ENCODE measurements at places on chromosomes 12 and 14.

GRCh38 chr12:22529281-22530060, 14.9 kb downstream of the C2CD5 start:
- DNase-seq = no peak

GRCh38 chr14:101352567-101352966, 208.7 kb upstream of the DIO3 start:
- no peak for DNase-seq

- no peak for DNase-seq
Measured at GRCh38 chr12:119807380-119807779, 69.7 kb downstream of the CIT start.

GRCh38 chr12:96882862-96883261, 24.2 kb upstream of the NEDD1 start:
- peak; percentile 7 for DNase-seq

- DNase-seq = no peak
Measured at GRCh38 chr14:63647696-63648410, 6.2 kb upstream of the WDR89 start.

DNA sequence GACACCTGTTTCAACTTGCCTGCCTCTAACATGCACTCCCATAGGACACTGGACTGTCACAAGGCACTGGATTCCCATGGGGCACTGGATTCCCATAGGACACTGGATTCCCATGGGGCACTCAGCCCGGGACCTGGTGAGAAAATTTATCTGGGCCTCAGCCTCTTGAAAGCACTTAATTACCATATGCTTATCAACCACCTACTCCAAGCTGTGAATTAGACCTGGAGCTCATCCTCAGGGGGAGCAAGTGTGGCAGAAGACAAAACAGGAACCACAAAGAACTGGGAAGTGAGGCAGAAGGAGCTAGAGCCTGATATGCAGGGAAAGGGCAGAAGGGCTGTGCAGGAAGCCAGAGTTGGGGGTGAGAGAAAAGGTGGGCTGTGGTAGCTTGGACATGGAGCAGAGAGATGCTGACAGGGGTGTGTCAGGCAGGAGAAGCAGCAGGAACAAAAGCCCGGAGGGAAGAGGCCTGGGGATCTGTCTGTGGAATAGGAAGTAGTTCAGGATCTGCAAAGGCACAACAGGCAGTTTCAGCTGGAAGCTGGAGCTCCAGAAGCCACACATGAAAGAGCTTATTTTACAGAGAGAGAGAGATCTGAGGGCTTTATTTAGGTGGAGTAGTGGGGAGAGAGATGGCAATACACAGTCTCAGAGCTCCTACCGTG, 3.1 kb downstream of the KRT82 start:
- no peak for DNase-seq

- no peak for DNase-seq
Measured at GRCh38 chr14:55867719-55868118, 250.5 kb upstream of the PELI2 start.

GRCh38 chr12:29241821-29242591, 92.9 kb downstream of the FAR2 start:
- DNase-seq = peak; percentile 31

DNA sequence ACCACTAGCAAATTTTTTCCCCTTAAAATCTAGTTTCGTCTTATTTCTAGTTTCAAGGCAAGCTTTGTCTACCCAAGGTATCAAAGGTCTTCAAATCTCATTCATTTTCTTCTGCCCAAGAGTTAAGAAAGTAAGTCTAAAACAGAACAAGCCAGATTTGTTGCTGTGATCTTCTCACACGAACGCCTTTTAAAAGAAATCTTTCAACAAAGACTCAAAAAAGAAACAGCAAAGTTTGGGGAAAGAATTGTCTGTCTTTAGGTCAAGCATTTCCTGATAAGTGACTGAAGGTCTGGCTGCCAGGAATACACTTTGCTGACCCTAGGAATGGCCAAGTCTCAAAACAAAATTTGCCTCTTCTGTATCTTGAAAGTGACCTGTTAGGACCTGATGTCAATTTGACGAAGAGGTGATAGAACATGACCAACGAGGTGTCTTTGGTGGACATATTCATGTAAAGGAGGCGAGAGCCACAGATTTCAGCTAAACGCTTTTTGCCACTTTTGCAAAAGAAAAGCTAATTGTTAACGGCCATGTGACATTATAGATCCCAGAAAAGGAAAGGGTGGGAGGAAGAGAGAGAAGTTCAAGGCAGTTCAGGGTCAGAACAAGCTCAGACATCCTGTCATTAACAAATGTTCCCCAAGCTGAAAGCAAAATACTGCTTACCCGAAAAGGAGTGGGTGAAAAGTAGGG, 1.7 kb downstream of the CDK17 start:
- DNase-seq = peak; percentile 27

GRCh38 chr14:52663850-52664249, 31.5 kb downstream of the ERO1A start:
- DNase-seq = no peak

- DNase-seq = no peak
Measured at GRCh38 chr12:98893126-98893674, 248.1 kb downstream of the APAF1 start.

DNA sequence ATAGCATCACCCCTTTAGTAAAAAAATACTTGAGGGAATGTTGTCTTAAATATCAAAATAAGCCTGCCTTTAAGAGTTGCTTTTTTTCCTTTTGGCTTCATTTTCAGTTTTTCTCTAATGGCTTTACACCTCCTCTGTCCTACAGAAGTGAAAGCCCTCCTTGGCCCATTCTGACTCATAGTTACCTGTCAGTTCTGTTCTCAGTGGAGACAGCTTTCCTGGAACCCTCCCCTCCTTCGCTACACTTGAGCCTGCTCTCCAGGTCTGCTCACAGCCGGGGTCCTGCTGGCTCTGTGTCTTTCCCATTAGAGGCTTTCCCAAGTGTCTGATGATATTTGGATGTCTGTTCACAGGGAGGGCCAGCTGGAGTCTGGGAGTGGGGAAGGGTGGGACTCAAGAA, 84.0 kb downstream of the PELI2 start:
- no peak for DNase-seq

DNA sequence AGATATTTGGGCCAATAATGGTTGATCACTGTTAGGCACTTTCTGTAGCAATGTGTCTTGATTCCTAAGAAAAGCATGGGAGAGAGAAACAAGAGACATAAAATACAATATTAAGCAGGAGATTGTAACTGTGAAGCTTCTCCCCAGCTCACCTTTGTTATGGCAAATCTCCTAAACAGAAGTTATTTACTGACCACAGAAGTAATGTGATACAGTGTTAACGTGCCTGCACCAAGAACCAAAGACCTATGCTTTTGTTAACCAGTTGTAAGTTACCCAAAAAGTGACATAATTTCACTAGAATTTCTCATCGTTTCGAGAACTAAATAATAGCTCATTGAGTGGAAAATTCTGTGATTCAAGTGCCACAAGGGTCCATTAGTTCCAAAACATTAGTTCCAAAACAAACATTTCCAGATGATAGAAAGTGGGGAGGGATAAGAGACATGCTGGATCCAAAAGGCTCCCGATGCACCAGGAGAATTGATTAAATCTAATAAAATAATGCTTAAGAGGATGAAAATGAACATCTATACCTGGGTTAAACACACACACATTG, 14.3 kb downstream of the RERG start:
- no peak for DNase-seq

DNA sequence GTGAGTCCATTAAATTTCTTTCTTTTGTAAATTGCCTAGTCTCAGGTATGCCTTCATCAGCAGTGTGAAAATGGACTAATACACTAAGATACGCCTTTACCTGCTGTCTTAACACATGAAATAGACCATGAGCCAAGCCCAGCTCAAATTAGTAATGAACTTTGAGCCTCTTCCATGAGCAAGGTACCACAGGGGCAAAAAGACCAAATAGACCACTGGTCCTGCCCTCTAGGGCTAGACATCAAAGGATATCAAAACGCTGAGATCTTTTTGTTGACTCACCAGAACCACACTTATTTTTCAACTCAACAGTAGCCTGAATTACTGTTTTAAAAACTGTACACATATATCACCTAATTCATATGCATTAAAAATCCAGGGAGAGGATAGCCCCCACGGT, 137.5 kb upstream of the NOS1 start:
- DNase-seq = no peak

GRCh38 chr12:14654842-14655241, 41.6 kb downstream of the GUCY2C start:
- DNase-seq = no peak

DNA sequence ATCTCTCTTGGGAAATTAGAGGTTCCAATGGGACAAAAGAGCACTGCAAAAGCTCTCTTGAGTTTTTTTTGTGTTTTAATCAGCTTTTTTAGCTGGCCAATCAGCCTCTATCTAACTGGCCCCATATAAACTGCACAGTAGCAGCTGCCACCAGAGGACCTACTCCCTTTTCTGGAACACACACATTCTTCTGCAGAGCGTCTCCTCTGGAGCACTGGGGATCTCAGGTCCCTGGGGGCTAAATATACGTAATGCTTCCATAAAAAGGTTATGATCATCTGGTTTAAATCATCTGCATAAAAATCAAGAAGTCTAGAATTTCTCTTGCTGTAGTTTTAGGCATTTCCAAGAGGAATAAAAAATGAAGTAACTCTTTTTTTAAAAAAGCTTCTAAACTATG, 32.3 kb downstream of the TSPAN8 start:
- DNase-seq = no peak

DNA sequence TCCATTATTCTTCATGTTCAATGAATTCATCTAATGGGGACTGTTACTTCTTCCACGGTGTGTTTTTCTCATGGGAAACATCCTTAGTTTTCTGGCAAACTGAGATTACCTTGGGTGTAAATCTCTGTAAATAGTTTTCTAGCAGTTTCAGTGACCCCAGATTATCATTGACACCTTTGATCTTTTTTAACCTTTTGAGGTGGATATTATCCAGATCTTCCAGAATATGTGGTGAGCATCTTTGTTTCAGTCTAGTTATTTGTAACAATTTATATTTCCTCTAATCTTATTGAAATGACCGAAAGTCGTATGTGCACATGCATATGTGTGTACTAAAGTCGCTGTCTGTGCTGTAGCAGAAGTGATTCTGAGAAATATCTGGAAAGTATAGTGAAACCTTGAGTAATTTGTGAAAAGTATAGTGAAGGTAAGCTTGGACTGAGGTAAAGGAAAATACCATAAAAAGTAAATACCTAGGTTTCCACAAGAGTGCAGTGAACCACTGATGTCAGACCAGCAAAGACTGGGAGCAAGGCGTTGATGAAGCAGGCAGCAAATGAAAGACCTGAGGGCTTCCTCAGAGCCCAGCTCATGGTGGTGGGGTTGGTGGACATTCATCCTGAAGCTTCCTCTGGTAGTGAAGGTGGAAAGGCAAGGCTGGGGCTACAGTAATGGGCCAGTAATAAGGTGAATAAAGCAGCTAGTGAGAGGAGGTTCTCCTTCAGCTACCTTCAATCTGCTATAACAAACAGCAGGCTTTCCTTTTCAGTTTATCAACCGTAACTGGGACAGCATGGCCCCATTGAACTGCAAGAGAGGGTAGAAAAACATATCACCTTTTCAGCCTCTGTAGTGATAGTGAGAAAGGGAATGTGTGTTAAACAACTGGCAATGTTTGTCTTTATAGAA, 480.2 kb upstream of the FBXO33 start:
- DNase-seq = no peak

DNA sequence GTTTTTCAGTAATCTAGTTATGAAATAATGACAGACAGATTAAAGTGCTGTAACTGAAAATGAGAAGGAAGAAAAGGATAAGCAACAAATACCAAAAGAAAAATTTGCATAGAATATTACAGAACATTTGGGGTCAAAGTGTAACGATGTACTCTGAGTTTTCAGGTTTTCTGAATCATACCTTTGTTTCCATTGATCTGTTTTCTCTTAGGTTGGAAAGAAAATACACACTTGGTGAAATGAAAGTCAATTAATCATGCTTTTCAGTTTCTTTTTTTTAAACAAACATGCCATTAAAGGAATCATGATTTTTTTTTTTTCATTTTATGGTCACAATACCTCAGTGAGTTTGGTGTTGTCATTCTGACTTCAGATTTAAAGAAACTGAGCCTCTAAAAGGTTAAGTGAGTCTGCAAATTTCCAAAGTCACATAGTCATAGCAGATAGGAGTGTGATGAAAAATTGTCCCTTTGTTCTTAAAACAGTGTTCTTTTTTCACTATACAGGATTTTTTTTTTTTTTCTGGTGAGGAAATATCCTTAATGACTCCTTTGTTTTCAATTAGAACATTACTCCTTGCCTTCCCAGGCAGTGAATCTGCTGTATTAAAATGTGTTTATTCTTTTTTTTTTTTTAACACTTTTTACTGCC, 35.9 kb upstream of the PZP start:
- no peak for DNase-seq

GRCh38 chr12:47097276-47097896, 17.6 kb upstream of the AMIGO2 start:
- DNase-seq = peak; percentile 10

- DNase-seq = no peak
Measured at GRCh38 chr14:77023001-77023996, 5.2 kb downstream of the IRF2BPL start.

GRCh38 chr12:10718279-10718821, 4.8 kb downstream of the YBX3 start:
- DNase-seq = peak; percentile 37

GRCh38 chr14:76954394-76955190, 73.9 kb downstream of the IRF2BPL start:
- DNase-seq = no peak

DNA sequence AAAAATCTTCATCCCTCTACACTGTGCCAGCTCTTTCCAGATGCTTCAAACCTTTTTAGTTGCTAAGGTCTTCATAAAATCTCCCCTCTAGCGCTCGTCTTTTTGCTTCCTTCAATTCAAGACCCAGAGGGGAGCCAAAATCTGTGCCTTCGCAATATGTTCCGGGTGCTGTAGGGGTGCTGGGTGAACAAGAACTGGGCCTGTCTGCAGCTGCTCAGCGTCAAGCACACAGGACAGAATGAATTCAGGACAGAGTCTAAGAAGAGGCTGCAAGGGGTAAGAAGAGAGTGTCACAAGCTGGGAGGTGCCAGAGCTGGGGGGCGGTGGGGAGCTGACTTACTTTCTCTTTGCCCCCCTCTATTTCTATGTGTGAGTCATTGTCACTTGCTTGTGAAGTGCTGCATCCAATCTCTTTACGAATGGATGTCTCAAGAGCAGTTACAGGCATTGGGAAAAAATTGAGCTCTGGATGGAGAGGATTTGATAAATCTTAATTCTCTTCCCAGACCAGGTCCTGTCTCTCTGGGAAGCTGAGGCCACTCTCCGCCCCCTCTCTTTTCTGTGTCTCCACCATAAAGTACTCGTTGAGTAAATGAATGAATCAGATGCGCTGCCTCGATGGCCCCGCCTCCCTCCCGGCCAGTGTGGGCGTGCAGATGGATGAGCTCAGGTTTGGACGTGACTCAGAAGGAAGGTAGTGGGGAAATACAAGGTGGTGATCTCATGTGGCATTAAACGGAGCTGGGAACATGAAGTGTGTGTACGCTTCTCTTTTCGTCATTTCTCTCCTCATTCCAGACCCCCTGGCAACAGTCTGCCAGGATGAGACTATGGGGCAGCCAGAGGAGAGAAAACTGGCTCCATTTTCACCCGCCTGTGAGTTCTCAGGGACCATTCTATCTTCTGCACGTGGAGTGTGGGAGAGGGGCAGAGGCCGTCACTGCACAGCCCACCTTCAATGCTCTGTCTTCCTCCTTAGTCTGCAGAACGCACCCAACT, 91.3 kb downstream of the TSPAN9 start:
- DNase-seq = peak; percentile 97

- no peak for DNase-seq
Measured at GRCh38 chr14:73422515-73422914, 35.8 kb downstream of the NUMB start.

GRCh38 chr14:51139121-51139681, 44.3 kb upstream of the TRIM9 start:
- DNase-seq = peak; percentile 8

GRCh38 chr12:128783129-128783574, 40.6 kb downstream of the SLC15A4 start:
- peak; percentile 69 for DNase-seq

- DNase-seq = no peak
Measured at GRCh38 chr14:38873941-38874612, 229.0 kb downstream of the SEC23A start.

All from kidney glomerular epithelial cell (primary cell).